ENCODE measurements at places on chromosomes 13 and 19.

DNA sequence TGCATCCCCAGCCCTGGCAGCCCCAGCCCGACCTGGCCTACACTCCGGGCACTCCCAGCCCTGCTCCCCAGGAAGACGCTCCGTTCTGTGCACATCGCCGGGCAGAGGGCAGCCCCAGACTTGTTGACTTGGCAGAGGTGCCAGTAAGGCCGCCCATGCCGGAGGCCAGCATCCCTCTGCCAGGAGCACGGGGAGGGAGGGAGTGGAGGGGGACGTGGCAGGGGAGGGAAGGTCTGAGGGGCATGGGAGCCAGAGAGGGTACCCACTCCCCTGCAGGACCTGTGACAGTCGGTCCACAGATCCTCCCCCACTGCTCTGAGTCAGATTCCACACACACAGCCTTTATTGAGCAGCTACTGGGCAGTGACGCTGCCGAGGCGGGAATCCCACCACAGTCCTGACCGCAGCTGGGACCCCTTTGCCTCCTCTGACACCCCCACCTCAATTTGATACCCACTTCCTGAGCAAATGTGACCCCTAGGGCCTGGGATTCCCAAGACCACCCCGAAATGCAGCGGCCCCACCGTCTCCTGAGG is 1.9 kb upstream of the NKPD1 start:
- DNase-seq: no peak

DNA sequence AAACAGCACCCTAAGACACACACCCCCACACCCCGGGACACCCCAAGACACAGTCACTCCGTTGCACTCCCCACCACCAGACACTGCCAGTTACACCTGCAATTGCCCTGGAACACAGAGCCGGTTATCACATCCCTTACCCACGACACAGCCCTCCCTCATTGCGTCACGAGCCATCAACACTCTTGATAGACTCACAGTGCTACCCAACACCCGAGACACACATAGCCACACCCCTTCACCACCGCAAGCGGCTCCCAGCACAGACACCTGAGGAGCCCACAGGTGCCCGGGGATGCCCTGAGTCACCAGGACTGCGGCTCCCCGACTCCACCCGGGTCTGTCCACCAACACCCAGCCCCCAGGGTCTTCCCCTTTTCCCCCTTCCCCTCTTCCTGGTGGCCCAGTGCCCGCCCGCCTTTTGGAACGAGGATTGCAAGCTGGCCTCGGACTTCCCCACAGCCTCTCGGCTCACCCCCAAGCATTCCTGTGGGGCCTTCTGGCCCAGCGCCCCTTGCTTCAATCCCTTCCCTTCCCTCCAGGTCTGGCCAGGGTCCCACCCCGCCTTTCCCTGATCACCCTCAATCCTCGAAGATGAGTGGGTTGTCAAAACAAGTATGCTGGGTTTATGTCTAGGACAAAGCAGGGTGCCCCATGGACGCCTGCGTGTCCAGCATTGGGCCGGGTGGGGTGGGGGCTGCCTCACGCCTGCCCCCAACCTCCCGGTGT is 1.7 kb upstream of the PTGER1 start:
- no peak for DNase-seq

- no peak for DNase-seq
Measured at GRCh38 chr13:73608711-73609485, 525.3 kb downstream of the KLF12 start.

GRCh38 chr19:44512326-44513298 is 12.3 kb upstream of the ZNF180 start:
- DNase-seq: peak; percentile 12

GRCh38 chr19:5103061-5103701 is 134.3 kb downstream of the KDM4B start:
- DNase-seq: no peak

- DNase-seq: no peak
Measured at GRCh38 chr13:114286808-114287207, 5.4 kb downstream of the UPF3A start.

- DNase-seq: no peak
Measured at GRCh38 chr19:41027273-41027967, 36.3 kb downstream of the CYP2B6 start.

DNA sequence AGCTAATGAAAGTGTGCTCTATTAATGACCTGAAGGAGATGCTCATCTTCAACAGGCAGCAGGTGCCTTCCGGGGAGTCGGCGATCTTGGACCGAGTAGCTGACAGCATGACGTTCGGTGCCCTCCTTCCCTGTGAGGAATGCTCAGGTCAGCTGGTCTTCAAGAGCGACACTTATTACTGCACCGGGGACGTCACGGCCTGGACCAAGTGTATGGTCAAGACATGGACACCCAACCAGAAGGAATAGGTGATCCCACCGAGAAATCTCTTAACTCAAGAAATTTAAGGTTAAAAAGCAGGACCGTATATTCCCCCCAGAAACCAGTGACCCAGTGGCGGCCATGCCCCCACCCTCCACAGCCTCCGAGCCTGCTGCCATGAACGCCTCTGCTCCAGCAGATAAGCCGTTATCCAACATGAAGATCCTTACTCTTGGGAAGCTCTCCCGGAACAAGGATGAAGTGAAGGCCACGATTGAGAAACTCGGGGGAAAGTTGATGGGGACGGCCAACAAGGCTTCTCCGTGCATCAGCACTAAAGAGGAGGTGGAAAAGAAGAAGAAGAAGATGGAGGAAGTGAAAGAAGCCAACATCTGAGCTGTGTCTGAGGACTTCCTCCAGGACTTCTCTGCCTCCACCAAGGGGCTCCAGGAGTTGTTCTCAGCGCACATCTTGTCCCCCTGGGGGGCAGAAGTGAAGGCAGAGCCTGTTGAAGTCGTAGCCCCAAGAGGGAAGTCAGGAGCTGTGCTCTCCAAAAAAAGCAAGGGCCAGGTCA is 22.8 kb upstream of the ANKRD10 start:
- DNase-seq: no peak

GRCh38 chr19:17321655-17322489 is 12.5 kb downstream of the DDA1 start:
- no peak for DNase-seq

GRCh38 chr13:40666933-40667621 is 636 bp upstream of the FOXO1 start:
- DNase-seq: no peak

DNA sequence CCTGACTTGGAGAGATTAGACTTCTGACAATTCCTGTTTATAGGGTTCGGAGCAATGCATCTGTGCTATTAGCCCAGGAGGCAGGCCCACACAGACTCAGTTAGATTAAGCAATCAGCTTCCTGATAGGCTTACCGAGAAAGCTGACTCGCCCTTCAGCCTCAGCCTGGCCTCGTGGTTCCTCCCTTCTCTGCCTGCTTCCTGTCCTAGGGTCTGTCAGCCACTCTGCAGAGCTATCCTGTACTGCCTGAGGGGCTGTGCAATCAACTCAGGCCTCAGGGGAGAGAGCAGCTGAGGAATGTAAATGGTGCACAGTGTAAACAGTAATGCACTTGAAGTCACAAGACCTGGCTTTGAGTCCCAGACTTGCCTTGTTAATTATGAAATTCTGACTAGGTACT is 30.7 kb downstream of the HTR2A start:
- peak; percentile 9 for DNase-seq
